ENCODE measurements at places on chromosomes 13 and 19.

- peak within 1 kb of the TSS; percentile 84 for H3K4me3 ChIP-seq
- peaks cover 2% of the 10 kb centered on the region for H3K4me1 ChIP-seq
- no peaks in the 10 kb centered on the region for H3K36me3 ChIP-seq
- DNase-seq = no peak
- no peak within 1 kb of the TSS for H3K27ac ChIP-seq
These were observed at the start of gene MAB21L1 for GRCh38 chr13:35475960-35476943. TSS of gene MAB21L1 (minus strand) at chr13:35476689. CDS start at chr13:35476138, 551 bp downstream.

DNA sequence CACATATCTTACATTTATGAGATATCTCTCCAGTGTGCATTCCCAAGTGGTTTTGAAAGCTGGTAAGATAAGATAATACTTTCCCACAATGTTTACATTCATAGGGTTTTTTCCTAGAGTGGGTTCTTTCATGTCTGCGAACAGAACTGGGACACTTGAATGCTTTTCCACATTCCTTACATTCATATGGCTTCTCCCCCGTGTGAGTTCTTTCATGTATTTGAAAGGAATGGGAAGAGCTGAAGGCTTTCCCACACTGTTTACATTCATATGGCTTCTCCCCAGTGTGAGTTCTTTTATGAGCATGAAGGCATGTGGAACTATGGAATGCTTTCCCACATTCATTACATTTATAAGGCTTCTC is 19.7 kb downstream of the ZNF433 start:
- H3K36me3 ChIP-seq = peaks cover 82% of the 10 kb centered on the region
- H3K27ac ChIP-seq = no peak overlapping the region
- H3K27me3 ChIP-seq = no peaks in the 10 kb centered on the region
- no peaks in the 10 kb centered on the region for H3K4me1 ChIP-seq
- H3K4me3 ChIP-seq = no peak overlapping the region
- no peak for DNase-seq

GRCh38 chr13:80215368-80215767 is 125.6 kb downstream of the SPRY2 start:
- no peaks in the 10 kb centered on the region for H3K36me3 ChIP-seq
- DNase-seq = no peak
- H3K4me1 ChIP-seq = peaks cover 4% of the 10 kb centered on the region
- no peaks in the 10 kb centered on the region for H3K27me3 ChIP-seq

GRCh38 chr19:38888876-38889275 is 10.5 kb downstream of the SIRT2 start:
- H3K27me3 ChIP-seq = no peaks in the 10 kb centered on the region
- no peak overlapping the region for H3K27ac ChIP-seq
- no peak for DNase-seq
- no peak overlapping the region for H3K4me3 ChIP-seq
- H3K4me1 ChIP-seq = no peaks in the 10 kb centered on the region
- H3K36me3 ChIP-seq = no peaks in the 10 kb centered on the region

DNA sequence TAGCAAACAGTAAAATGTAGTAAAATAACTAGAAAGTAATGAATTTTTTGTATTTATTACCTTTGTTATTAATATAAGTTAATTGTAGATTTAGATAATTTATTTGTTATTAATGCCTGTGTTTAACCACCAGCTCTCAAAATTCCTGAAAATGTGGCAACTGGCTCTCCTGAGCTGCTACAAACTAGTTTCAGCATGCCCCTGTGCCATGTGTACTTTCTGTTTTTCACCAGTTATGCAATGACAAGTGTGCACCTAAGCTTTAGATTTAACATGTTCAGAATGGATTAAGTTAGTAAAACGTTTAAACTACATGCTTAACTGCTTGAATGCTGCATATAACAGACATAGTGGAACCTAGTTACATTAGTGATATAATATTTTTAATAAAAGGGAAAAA is 88.1 kb downstream of the POSTN start:
- no peaks in the 10 kb centered on the region for H3K4me1 ChIP-seq
- H3K27ac ChIP-seq = no peak overlapping the region
- DNase-seq = no peak
- H3K36me3 ChIP-seq = no peaks in the 10 kb centered on the region

DNA sequence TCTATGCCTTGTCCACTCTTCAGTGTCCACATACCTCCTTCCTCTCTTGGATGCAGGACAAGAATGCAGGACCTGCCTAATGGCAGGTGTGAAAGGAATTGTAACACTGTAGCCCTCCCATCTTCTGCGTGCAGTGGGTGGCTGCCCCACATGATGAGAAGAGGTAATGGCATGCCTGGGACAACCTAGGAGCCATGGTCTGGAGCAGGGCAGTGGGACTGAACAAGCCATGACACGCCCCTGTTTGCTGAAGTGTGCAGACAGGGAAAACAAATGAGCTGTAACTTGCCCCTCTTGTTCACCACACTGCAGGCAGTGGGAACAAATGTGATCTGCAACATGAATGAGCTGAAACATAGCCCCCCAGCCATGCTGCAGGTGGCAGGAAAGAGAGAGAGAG is 192.2 kb downstream of the PCDH17 start:
- H3K27me3 ChIP-seq = no peaks in the 10 kb centered on the region
- H3K36me3 ChIP-seq = no peaks in the 10 kb centered on the region
- DNase-seq = no peak
- no peaks in the 10 kb centered on the region for H3K4me1 ChIP-seq

GRCh38 chr19:18939922-18940768 is 872 bp downstream of the HOMER3 start:
- H3K27me3 ChIP-seq = no peaks in the 10 kb centered on the region
- peaks cover 12% of the 10 kb centered on the region for H3K36me3 ChIP-seq
- no peaks in the 10 kb centered on the region for H3K4me1 ChIP-seq
- no peak overlapping the region for H3K27ac ChIP-seq
- peak; percentile 77 for DNase-seq
- peak overlapping the region; percentile 95 for H3K4me3 ChIP-seq

DNA sequence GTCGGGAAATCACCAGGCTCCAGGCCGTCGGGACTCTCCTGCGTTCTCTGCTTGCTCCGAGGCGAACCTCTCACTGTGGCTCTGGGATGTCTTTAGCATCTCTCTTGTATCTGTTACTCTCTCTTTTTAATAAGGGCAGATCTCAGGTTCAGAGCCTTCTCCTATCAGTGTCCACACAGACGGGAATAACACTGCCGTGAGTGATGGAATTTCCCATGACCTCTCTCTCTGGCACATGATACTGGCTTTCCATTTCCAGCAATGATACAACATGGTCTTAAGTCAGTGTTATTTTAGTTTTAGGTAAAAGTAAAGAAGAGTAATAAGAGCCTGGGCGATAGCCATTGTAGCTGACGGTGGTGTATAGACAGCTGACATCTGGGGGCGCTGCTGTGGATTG is 9.3 kb downstream of the ZNF444 start:
- H3K4me3 ChIP-seq = no peak overlapping the region
- no peak for DNase-seq
- peaks cover 22% of the 10 kb centered on the region for H3K36me3 ChIP-seq

- no peaks in the 10 kb centered on the region for H3K36me3 ChIP-seq
- no peaks in the 10 kb centered on the region for H3K4me1 ChIP-seq
These were observed 194.2 kb downstream of the NHLRC3 start for GRCh38 chr13:39232401-39232980.

GRCh38 chr13:64471916-64472315 is 2758.2 kb downstream of the PCDH9 start:
- DNase-seq = no peak
- peaks cover 8% of the 10 kb centered on the region for H3K36me3 ChIP-seq
- H3K27me3 ChIP-seq = no peaks in the 10 kb centered on the region

DNA sequence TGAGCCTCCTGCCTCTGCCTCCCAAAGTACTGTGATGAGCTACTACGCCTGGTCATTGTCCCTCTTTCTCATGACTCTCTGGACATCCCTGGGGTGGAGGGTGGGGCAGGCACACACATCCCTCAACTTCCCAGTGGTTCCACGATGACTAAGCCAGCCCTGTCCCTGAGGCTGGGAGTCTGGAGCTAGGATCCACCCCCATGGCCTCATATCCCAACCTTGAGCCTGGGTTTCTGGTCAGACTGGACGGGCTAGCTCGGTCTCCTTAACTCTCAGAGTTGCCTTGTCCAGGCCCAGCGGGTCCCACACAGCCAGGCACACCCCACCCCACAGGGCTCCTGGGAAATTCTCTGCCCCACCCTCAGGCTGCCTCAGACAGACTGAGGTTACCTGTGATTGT is 19.6 kb downstream of the IER2 start:
- H3K27me3 ChIP-seq = no peaks in the 10 kb centered on the region
- H3K27ac ChIP-seq = no peak overlapping the region
- H3K4me3 ChIP-seq = no peak overlapping the region
- no peak for DNase-seq
- peaks cover 5% of the 10 kb centered on the region for H3K4me1 ChIP-seq

- no peak overlapping the region for H3K4me3 ChIP-seq
- no peaks in the 10 kb centered on the region for H3K27me3 ChIP-seq
- no peak for DNase-seq
- no peak overlapping the region for H3K27ac ChIP-seq
- H3K4me1 ChIP-seq = no peaks in the 10 kb centered on the region
These were observed 10.7 kb upstream of the FPR3 start for GRCh38 chr19:51784109-51784785.

DNA sequence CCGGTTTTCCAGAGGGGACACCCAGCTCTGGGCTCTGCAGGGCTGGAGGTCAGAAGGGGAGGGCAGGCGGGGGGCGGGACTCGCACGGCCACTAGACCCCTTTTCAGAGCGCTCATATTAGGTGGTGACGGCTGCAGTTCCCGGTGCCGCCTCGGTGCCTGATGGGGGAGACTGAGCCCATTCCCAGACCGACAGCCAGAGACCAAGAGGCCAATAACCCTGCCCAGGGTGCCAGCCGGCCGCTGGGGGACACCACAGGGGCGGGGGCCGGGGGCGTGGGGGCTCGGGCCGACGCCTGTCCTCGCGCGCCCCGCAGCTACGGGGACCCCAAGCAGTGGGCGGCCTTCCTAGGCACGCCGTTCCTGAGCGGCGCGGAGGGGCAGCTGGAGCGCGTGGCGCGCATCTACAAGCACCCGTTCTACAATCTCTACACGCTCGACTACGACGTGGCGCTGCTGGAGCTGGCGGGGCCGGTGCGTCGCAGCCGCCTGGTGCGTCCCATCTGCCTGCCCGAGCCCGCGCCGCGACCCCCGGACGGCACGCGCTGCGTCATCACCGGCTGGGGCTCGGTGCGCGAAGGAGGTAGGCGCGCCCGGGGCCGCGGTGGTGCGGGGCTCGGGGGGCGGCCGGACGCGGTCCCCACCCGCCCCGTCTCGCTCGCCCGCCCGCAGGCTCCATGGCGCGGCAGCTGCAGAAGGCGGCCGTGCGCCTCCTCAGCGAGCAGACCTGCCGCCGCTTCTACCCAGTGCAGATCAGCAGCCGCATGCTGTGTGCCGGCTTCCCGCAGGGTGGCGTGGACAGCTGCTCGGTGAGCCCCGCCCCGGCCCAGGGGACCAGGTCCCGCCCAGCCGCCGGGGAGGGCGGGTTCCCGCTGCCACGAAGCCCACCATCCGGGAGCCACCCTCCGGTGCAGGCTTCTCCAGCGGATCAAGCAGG is 2.4 kb downstream of the TIMM13 start:
- H3K27me3 ChIP-seq = no peaks in the 10 kb centered on the region
- H3K36me3 ChIP-seq = peaks cover 9% of the 10 kb centered on the region
- peak overlapping the region; percentile 91 for H3K4me3 ChIP-seq
- no peaks in the 10 kb centered on the region for H3K4me1 ChIP-seq

- H3K27ac ChIP-seq = no peak overlapping the region
- H3K4me3 ChIP-seq = no peak overlapping the region
- peaks cover 21% of the 10 kb centered on the region for H3K36me3 ChIP-seq
These were observed 80.8 kb downstream of the FREM2 start for GRCh38 chr13:38767506-38768265.

GRCh38 chr19:4144666-4145249 is 8.7 kb upstream of the CREB3L3 start:
- H3K36me3 ChIP-seq = no peaks in the 10 kb centered on the region
- no peak for DNase-seq
- no peaks in the 10 kb centered on the region for H3K4me1 ChIP-seq
- no peak overlapping the region for H3K4me3 ChIP-seq
- no peaks in the 10 kb centered on the region for H3K27me3 ChIP-seq

- peaks cover 13% of the 10 kb centered on the region for H3K36me3 ChIP-seq
- no peak for DNase-seq
- no peaks in the 10 kb centered on the region for H3K4me1 ChIP-seq
- no peak overlapping the region for H3K4me3 ChIP-seq
These were observed 12.7 kb upstream of the KL start for GRCh38 chr13:33003458-33004019.

DNA sequence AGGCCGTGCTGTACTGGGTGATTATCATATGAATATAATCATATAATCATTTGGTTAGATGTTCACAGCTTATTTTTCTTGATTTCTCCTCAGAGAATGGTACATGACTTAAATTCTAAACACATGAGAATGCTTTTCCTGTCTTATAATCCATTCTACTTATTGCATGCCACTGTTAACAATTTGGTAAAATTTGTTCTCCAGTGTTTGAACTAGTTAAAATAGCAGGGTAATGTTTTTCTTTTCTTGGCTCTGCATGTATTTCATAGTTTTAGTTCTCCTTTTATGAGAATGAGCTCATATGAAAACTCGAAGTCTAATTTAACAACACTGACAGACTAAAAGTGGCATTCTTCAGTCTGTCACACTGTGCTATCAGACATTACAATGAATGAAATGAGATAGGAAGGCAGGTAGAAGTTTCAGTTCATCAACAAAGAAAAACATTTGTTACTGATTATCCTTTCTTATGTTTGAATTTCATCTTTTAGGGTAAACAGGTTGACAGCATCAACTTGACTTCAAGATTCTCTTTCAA is 10.2 kb downstream of the SPRYD7 start:
- H3K4me1 ChIP-seq = no peaks in the 10 kb centered on the region
- H3K36me3 ChIP-seq = peaks cover 3% of the 10 kb centered on the region
- no peak overlapping the region for H3K4me3 ChIP-seq
- no peaks in the 10 kb centered on the region for H3K27me3 ChIP-seq
- no peak overlapping the region for H3K27ac ChIP-seq
- DNase-seq = no peak

DNA sequence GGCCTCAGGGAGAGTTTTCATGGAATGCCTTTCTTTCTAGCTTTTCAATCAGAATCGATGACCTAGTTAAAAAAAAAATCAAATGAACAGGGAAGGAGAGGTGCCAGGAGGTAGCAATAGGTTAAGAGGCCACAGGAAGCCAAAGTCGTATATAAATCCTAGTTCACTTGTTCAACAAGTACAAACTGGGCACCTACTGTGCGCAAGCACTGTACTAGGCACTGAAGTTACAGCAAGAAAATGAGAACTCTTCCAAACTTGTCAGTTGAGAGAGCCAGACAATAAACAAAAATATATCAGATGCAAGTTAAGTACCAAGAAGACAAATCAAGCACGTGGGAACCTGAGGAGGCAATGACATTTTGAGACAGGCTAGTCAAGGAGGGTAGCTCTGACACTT is 6.1 kb downstream of the SUGP2 start:
- no peak overlapping the region for H3K4me3 ChIP-seq
- H3K27me3 ChIP-seq = no peaks in the 10 kb centered on the region
- H3K36me3 ChIP-seq = peaks cover 48% of the 10 kb centered on the region
- H3K4me1 ChIP-seq = no peaks in the 10 kb centered on the region
- H3K27ac ChIP-seq = no peak overlapping the region
- no peak for DNase-seq

Measured in H9 (cell line).